ENCODE measurements at places on chromosomes 5 and 9.
A peak's percentile ranks its signal among the peaks of the same experiment; 100 is the strongest.

DNA sequence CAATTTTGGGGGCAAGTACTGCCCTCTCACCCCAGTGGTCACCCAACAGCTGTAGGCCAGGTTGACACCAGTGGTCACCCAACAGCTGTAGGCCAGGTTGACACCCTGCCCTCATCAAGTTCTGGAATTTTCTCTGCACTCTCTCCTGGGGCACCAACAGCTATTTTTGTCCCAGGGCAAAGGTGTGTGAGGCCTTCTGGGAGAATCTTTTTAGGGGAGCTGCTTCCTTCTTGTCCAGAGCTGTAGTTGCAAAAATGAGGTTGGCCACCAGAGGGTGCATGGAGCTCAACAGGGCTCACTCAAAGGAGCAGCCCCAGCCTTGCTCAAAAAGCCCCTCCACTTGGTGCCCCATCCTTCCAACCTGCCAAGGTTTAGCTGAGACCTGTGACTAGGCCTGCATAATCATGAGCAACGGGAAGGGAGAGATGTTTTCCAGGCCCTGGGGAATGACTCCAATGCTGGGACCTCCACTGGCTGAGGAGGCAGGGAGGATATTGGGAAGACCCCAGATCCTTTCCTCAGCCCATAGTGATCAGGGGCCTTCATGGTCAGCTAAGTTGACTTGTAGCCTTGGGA is 10.6 kb upstream of the P4HA2 start:
- no peaks in the 10 kb centered on the region for H3K27me3 ChIP-seq
- DNase-seq: peak; percentile 82
- no peaks in the 10 kb centered on the region for H3K36me3 ChIP-seq
- no peak overlapping the region for H3K27ac ChIP-seq

- no peak for DNase-seq
- peak overlapping the region; percentile 51 for H3K27ac ChIP-seq
Observed at GRCh38 chr9:87711857-87712800, 13.8 kb upstream of the CTSL start.

DNA sequence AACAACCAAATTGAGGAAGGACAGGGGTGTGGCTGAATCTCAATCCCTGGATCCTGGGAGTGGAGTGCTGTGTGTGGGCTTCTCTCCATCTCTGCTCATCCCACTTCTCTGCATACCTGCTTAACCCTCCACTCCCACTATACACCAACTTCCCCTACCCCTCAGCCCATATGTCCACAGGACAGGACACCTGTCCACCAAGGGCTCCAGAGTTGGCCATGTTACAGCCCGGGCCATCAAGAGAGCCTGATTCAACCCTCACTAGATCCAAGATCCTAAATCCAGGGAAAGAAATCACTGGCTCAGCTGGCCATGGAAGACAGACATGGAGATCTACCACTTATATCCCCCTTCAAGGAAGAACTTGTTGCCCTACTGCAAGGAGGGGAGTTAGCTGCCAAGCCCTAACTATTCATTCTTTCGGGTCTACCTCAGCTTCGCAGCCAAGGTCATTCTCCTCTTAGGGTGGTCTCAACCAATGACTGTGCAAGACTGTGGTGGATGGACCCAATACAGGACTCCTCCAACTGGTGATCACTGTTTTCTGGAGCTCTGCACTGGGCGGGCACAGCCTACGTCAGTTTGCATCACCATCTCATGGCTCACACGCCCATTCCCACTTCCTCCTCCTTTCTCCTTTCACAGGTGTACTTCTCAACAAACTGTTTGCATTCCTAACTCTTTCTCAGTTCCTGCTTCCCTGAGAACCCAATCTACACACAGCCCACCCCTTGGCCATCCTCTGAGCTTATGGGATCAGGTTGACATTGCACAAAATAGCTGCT is 53.7 kb upstream of the ZBTB43 start:
- H3K36me3 ChIP-seq: no peaks in the 10 kb centered on the region
- H3K27ac ChIP-seq: no peak overlapping the region
- H3K4me3 ChIP-seq: no peak overlapping the region
- H3K27me3 ChIP-seq: peaks cover 52% of the 10 kb centered on the region
- DNase-seq: no peak
- H3K4me1 ChIP-seq: no peaks in the 10 kb centered on the region

GRCh38 chr5:113808956-113809355 is 295.5 kb downstream of the YTHDC2 start:
- H3K4me3 ChIP-seq: no peak overlapping the region
- H3K36me3 ChIP-seq: no peaks in the 10 kb centered on the region
- no peaks in the 10 kb centered on the region for H3K4me1 ChIP-seq
- H3K27ac ChIP-seq: no peak overlapping the region
- DNase-seq: no peak

GRCh38 chr5:125928663-125929062 is 494.5 kb upstream of the GRAMD2B start:
- no peak overlapping the region for H3K4me3 ChIP-seq
- no peaks in the 10 kb centered on the region for H3K4me1 ChIP-seq
- H3K27ac ChIP-seq: no peak overlapping the region
- no peaks in the 10 kb centered on the region for H3K27me3 ChIP-seq
- DNase-seq: no peak
- no peaks in the 10 kb centered on the region for H3K36me3 ChIP-seq

GRCh38 chr9:86771941-86772634 is 175.2 kb downstream of the GAS1 start:
- H3K36me3 ChIP-seq: no peaks in the 10 kb centered on the region
- peaks cover 5% of the 10 kb centered on the region for H3K27me3 ChIP-seq
- no peak overlapping the region for H3K4me3 ChIP-seq
- DNase-seq: no peak

DNA sequence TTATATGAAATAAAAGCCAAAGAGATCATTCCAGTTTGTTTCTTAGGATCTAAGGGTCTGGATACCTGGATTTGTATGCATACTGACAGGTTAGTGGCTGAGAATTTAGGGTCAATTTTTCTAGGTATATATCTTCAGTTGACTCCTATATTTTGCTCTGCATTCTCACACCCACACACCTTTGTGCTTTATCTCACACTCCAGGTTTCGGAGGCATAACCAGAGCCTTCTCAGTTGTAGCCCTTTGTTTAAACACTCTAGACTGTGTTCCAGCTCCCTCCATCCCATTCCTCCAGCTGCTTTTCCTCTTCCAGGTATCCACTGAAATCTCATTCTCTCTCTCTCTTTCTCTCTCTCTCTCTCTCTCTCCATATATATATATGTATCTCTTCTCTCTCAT is 10.6 kb upstream of the MOCS2 start:
- no peaks in the 10 kb centered on the region for H3K36me3 ChIP-seq
- H3K27me3 ChIP-seq: no peaks in the 10 kb centered on the region
- H3K27ac ChIP-seq: no peak overlapping the region
- no peak overlapping the region for H3K4me3 ChIP-seq

GRCh38 chr5:79955356-79955895 is 35.6 kb downstream of the MTX3 start:
- H3K27ac ChIP-seq: no peak overlapping the region
- no peak overlapping the region for H3K4me3 ChIP-seq
- no peak for DNase-seq
- H3K4me1 ChIP-seq: no peaks in the 10 kb centered on the region
- no peaks in the 10 kb centered on the region for H3K36me3 ChIP-seq

DNA sequence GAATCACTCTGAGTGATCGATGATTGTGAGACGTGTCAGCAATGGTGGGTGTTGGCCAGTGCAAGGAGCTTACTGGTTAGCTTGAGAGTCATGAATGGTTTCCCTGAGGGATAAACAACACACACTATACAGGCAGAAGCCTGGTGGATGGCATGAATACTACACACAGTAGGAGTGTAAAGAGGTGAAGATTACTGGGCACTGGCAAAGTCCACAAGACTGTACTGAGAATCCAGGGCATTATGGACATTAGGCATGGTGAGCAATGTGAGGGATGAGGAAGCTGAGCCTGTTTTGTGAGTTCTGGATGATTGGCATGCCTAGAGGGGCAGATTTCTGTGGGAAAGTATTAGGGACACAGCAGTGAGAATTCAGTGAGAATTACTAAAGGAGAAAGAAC is 71.3 kb downstream of the KDM4C start:
- H3K4me3 ChIP-seq: no peak overlapping the region
- no peak for DNase-seq
- no peak overlapping the region for H3K27ac ChIP-seq

DNA sequence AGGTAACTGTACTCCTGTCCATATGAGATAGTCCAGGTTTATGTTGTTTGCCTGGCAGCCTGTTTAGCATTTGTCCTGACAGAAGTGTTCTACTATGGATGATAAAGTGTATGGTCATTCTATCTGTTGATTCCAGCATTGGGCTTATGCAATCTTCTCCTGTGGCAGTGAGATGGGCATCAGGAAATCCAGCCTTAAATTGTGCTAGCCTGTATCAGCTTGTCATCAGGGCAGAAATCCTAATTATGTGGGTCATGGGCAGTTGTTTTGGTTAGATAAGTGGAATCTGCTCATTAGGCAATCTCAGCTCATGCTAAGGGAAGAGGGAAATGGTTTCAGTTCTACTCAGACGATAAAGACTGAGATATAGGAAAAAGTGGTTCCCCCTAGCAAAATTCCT is 247.4 kb upstream of the CHD1 start:
- DNase-seq: no peak
- H3K27ac ChIP-seq: no peak overlapping the region
- H3K4me3 ChIP-seq: no peak overlapping the region
- no peaks in the 10 kb centered on the region for H3K27me3 ChIP-seq
- no peaks in the 10 kb centered on the region for H3K4me1 ChIP-seq

- H3K4me1 ChIP-seq: no peaks in the 10 kb centered on the region
- no peak overlapping the region for H3K27ac ChIP-seq
- DNase-seq: peak; percentile 11
- H3K27me3 ChIP-seq: peaks cover 8% of the 10 kb centered on the region
- no peak overlapping the region for H3K4me3 ChIP-seq
Observed at GRCh38 chr9:114315723-114316363, 7.1 kb upstream of the ORM1 start.

- no peaks in the 10 kb centered on the region for H3K27me3 ChIP-seq
- no peak for DNase-seq
- no peak overlapping the region for H3K4me3 ChIP-seq
- no peak overlapping the region for H3K27ac ChIP-seq
- no peaks in the 10 kb centered on the region for H3K4me1 ChIP-seq
Observed at GRCh38 chr9:111873901-111874300, 22.7 kb upstream of the UGCG start.

DNA sequence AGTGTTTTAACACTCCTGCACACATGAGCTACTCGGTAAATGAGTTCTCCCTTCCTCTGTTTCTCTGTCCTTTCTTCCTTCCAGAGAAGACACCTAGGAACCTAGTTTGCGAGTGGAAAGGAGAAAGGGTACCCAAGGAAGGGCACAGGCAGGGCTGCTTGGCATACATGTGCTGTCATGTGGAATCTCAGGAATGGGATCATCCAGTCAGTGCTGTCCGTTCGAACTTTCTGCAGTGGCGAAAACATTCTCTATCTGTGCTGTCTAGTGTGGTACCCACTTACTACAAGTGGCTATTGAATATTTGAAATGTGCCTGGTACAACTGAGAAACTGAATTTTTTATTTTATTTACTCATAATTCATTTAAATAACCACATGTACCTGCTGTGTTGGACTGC is 28.0 kb downstream of the NLN start:
- no peak for DNase-seq
- H3K27ac ChIP-seq: no peak overlapping the region
- no peaks in the 10 kb centered on the region for H3K27me3 ChIP-seq
- no peak overlapping the region for H3K4me3 ChIP-seq
- H3K36me3 ChIP-seq: no peaks in the 10 kb centered on the region

DNA sequence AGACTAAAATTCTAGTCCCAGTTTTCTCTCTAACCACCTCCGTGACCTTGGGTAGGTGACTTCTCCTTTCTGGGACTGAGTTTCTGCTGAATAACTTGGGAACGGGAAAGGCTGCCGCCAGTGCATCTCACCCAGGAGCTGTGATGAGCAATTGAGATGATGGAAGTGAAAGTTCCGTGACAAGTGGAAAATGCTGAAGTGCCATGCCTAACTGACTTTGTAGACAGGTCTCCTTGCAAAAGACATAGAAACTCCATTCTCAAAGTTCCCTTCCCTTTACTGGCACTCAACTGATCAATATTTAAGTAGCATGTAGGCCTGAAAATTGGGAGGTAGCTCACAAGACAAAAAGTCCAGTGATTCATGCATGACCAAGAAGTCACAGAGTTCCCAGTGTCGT is 6.3 kb upstream of the ADAM19 start:
- H3K4me3 ChIP-seq: no peak overlapping the region
- H3K4me1 ChIP-seq: no peaks in the 10 kb centered on the region
- H3K36me3 ChIP-seq: no peaks in the 10 kb centered on the region

DNA sequence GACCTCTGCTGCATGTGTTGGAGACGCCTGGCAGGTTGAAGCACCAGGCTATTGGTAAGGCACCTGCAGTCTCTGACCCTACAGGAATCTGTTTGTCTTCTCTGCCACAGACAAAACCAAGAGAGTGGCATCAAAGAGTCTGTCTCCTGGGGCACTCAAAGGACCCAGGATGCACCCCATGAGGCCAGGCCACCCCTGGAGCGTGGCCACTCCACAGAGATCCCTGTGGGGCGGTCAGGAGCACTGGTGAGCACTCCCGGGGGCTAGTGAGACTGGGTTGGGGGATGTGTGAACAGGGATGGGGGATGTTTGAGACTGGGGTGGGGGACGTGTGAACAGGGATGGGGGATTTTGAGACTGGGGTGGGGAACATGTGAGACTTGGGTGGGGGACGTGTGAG is 240.3 kb downstream of the CACNA1B start:
- H3K27ac ChIP-seq: no peak overlapping the region
- H3K4me3 ChIP-seq: no peak overlapping the region
- H3K36me3 ChIP-seq: no peaks in the 10 kb centered on the region
- peaks cover 20% of the 10 kb centered on the region for H3K27me3 ChIP-seq
- DNase-seq: no peak

DNA sequence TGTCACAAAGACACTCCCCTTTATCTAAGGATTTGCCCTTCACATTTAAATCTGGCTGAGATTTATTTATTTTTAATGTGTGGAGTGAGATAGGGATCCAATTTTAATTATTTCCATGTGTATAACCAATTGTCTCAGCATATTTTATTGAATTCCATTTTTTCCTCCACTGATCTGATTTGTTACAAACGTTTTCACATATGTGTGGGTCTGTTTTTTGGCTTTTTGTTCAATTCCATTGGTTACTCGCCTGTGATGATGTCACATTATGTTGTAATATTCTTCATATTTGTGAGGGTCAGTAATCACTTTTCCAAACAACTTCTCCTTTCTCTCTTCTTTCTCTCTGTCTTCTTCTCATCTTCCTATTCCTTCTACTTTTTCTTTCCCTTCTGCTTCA is 278.3 kb upstream of the RFX3 start:
- DNase-seq: no peak
- H3K36me3 ChIP-seq: no peaks in the 10 kb centered on the region
- H3K4me3 ChIP-seq: no peak overlapping the region
- no peak overlapping the region for H3K27ac ChIP-seq
- H3K27me3 ChIP-seq: no peaks in the 10 kb centered on the region
- H3K4me1 ChIP-seq: no peaks in the 10 kb centered on the region

- no peak overlapping the region for H3K27ac ChIP-seq
- H3K27me3 ChIP-seq: no peaks in the 10 kb centered on the region
- no peak for DNase-seq
- no peak overlapping the region for H3K4me3 ChIP-seq
- no peaks in the 10 kb centered on the region for H3K36me3 ChIP-seq
- H3K4me1 ChIP-seq: no peaks in the 10 kb centered on the region
Observed at GRCh38 chr5:56851258-56851941, 36.1 kb downstream of the MAP3K1 start.
